ENCODE measurements at places on chromosomes 1 and 21. TPM values are rescaled to one million over a fixed set of nuclear protein-coding genes. Genes with fewer than 3 reads are reported as not detected.

- no peak for DNase-seq
Measured at GRCh38 chr1:193318347-193318746, 131.9 kb upstream of the B3GALT2 start.

The LMX1A gene
- not detected for total RNA-seq

The RPTN gene
- not detected for total RNA-seq

The EXTL1 gene
- total RNA-seq = not detected

The DNAJC28 gene
- 0.44 TPM for total RNA-seq

The GJA9 gene
- total RNA-seq = not detected

GRCh38 chr1:224762701-224763100, 146.6 kb downstream of the CNIH3 start:
- no peak for DNase-seq

The PLA2G2D gene
- not detected for total RNA-seq

GRCh38 chr1:218439541-218440295, 94.6 kb downstream of the TGFB2 start:
- DNase-seq = no peak

DNA sequence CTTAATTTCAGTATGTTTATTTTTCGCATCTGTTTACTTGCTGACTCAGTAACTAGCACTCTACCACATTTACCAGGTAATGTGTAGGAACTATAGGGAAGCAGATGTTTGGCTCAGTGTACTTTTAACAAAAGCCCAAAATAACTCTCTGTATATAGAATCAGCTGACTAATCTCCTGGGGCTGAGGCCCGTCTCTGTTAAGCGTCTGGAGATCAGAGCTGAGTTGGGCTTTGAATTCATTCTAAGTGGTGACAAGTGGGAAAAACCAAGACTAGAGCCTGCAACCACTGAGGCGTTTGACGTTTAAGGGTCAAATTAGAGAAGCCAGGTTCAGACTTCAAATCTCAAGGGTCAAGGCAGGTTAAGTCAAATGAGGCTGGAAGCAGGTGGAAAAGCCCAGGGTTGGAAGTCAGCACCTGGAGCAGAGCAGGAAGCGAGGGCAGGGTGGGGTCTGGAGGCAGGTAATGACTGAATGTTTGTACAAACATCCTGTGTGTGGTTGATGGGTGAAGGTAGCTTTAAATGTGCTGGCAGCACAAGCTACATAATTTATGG, 56.8 kb upstream of the LYST start:
- DNase-seq = peak; percentile 69

The CACNA1S gene
- total RNA-seq = not detected

DNA sequence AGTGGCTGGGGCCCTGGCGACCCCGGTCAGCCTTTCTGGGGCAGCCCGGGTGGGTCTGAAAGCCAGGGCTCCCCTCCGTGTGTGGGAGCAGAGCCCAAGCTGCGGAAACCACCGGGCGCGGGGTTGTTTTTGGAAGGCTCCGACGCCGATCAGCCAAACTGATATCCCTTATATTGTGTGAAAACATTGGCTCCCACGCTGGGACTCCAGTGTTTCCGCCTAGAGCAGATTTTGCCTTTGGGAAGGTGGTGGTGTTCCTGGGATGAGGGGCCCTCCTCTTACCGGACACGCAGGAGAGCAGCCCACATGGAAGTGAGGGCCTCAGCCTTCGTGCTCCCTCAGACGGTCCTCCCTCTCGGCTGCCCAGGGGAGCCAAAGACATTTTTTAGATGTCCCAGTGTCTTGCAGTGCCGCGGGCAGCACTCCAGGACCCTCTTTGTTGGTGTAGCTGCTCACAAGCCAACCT, 54.3 kb downstream of the NGF start:
- no peak for DNase-seq

GRCh38 chr1:100430325-100430756, 78.0 kb downstream of the CDC14A start:
- peak; percentile 34 for DNase-seq

GRCh38 chr21:20649231-20649630, 349.0 kb upstream of the NCAM2 start:
- DNase-seq = peak; percentile 62

DNA sequence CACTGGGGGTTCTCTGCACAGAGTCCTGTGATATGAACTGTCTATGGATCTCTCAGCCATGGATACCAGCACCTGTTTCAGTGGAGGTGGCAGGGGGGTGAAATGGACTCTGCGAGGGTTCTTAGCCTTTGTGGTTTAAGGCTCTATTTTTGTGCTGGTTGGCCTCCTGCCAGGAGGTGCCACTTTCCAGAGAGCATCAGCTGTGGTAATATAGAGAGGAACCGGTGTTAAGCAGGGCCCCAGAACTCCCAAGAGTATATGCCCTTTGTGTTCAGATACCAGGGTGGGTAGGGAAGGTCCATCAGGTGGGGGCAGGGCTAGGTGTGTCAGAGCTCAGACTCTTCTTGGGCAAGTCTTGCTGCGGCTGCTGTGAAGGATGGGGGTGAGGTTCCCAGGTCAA, 330.0 kb upstream of the PLD5 start:
- no peak for DNase-seq
